ENCODE measurements at places on chromosomes 4 and X.

GRCh38 chr4:152258391-152258790 lies 277.5 kb downstream of the FBXW7 start:
- DNase-seq, result no peak

GRCh38 chrX:46707274-46707965 lies 51.5 kb downstream of the SLC9A7 start:
- DNase-seq, result no peak

- no peak for DNase-seq
Observed at GRCh38 chr4:89492581-89493071, 185.0 kb upstream of the GPRIN3 start.

DNA sequence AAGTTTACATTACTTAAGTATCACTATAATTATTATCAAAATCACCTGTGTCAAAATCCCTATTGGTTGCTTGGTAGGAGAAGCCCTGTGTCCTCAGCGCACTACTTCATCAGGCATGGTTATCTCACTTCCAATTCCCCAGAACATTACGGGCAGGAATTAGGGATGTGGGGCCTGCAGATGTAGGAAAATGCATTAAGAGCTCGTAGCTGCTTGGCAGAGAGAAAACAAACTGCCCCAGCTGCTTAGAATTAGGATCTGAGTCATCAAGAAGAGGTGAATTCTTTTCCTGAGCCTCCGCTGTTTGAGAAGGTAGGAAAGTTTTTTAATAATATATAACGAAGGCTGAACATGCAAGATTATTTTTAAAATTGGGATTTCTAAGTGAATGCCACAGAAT lies 31.1 kb upstream of the CLNK start:
- no peak for DNase-seq

DNA sequence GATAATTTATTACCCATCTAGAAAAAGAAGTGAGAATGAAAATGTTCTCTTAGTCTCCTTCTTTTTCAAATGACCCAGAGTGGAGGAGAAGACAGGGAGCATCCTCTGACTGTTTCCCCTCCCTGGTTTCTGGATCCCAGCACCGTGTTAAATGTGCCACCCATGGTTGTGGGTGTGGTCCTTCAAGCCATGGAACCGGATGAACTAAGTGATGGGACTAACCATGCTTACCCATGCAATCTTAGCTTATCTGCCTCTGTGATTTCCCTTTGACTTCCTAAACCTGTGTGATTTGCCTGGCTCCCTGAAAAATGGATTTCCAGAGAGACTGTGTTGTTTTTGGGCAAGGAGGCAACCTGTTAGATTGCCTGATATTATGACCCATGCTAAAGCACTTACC lies 437.1 kb downstream of the MAGEB5 start:
- no peak for DNase-seq

- DNase-seq, result no peak
Observed at GRCh38 chr4:169335331-169335730, 64.6 kb upstream of the SH3RF1 start.

DNA sequence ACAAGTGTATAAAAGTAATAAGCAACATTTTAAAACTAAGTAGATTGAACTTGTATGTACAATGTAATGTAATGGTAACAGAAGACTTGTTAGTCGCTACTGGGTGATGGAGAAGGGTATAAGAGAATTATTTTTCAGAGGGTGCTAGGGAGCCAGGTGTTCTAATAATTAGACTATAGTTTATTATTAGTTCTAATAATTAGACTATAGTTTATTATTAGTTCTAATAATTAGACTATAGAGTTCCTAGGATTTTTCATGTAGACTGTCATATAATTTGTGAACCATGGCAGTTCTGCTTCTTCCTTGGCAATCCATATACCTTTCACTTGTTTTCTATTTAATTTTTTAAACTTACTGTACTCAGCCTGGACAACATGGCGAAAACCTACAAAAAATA lies 117.3 kb upstream of the TSPAN5 start:
- no peak for DNase-seq

DNA sequence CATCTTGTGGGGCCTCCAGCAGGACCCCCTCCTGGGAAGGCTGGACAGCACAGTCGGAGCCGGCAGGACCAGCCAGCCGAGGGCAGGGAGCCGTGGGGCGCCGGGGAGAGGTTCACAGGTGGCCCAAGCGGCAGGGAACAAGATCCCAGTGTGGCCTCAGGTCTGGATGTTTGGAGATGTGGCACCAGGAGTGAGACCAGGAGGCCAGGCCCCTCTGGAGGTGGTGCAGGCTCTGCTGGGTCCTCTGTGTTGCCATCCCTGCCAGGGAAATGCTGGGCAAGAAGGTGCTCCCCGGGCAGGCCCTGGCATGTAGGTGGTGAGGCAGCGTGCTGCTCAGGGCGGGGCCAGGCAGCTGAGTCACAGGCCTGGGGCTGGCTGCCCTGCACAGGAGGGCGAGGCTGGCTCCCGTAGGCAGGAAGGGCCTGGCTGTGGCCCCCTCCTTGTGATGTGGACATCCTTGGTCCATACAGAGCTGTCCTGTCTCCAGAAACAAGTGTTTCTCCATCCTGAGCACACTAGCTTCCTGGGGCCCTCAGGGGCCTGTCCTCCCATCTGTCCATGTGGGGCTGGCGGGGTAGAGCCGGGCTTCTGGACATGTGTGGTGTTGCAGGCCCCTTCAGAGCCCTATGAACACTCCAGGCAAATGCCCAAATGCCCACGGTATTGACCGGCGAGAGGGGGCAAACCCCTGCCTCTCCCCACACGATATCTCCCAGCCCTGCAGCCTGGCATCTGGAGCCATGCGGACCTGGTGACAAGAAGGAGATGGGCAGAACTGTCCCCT lies 4.8 kb upstream of the HGFAC start:
- DNase-seq, result no peak

DNA sequence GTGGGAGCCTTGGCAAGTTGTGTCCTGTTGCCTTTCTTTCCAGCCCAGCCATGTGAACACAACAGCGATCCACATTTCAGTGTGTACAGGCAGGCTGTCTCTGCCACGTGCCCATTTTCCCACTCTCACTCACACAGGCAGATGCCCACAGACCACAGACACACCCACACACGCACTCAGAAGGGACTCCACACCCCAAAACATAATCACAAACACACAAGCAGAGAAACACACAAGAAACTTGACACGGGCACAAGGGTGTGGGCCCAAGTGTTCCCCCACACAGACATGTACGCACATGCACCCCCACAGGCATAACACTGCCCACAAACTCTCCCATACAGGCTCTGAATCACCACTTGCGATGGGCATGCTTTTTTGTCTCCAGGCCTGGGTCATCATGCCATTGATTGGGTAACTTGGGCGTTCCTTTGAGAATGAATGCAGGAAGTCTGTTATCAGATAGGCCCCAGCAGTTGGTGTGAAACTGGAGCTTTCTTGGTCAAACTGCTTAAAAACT lies 84.3 kb downstream of the NBDY start:
- no peak for DNase-seq

DNA sequence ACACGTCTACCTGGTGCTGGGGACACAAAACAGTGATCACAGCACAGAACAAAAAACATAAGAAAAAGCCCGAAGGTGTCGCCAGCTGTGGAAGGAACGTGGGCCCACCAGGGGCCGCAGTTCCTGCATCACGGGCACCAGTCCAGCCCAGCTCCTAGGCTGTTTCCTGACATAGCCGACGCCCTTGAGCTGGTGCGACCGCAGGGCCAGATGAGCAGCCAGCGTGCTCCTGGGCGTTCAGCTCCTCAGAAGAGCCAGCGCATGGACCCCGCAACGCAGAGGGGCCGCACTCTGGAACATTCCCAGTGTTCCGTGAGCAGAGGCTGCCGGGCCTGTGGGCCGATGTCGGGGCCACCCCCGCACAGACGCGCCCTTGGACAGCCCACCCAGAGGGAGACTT lies 44.1 kb downstream of the GAK start:
- no peak for DNase-seq

GRCh38 chrX:5180135-5180741 lies 1048.4 kb downstream of the NLGN4X start:
- no peak for DNase-seq

DNA sequence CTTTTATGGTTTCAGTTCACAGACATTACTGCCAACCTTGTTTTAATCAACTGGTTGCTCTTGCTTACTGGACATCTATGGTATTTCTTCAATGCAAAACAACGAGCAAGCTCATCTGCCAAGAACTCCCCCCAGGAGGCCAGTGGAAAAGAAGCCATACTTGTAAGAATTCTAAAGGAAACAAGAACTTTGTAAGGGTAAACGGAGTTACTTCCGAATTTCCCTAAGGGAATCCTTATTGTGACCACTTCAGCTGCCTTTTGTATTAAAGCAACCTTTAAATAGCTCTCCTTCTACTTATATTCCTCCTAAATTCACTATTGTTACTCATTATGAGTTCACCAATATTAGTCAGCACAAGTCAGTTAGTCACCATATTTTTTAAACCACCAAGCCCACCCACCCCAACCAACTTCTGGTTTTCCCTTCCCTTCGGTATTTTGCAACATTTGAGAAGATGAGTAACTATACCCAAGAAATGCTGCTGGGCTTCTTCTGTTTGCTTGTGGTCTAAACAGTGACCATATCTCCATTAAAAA lies 602.8 kb upstream of the DIPK2B start:
- no peak for DNase-seq

DNA sequence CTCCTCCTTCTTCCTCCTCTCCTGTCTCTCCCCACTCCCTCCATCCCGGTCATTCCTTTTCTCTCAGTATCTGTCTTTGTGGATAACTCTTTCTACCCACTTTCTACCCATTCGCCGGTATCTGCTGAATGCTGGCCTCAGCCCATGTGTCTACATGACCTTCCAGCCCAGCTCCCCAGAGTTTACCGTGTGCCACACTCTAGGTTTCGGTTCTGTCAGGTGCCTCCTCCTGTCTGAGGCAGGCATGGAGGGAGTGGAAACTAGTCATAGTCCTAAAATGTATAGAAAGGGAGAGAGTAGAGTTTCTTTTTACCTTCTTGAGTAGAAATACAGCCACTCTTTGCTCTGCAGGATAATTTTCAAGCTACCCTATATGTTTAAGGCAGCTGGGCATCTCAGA lies 33.5 kb upstream of the SCRG1 start:
- no peak for DNase-seq

DNA sequence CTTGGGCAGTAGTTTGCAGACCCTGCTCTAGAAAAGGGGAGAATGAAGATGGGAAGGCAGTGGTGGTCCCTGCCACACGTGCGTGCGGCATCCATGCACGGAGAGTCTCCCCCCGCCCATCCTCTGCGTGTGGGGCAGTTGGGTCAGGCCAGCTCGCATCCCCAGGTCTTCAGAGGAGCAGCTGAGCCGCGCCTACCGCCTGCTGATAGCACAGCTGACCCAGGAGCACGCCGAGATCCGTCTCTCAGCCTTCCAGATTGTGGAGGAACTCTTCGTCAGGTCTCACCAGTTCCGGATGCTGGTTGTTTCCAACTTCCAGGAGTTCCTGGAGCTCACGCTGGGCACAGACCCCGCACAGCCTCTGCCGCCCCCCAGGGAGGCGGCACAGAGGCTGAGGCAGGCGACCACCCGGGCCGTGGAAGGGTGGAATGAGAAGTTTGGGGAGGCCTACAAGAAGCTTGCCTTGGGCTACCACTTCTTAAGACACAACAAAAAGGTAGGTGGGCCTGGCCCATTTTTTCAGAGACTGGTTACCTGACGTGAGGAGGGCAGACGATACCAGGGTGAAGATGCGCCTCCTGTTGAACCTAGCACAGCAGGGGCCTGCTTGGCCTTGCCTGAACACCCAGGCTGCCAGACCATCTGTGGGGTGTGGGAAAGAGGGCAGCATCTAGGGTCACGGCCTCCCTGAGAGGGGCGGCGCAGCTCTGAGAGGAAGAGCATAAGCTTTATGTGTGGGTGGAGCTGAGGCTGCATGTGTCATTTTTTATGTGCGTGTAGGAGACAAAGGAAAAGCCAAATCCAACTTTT lies 2.6 kb downstream of the UVSSA start:
- DNase-seq, result no peak

- no peak for DNase-seq
Observed at GRCh38 chrX:126820700-126821420, 1.3 kb downstream of the PRR32 start.

- no peak for DNase-seq
Observed at GRCh38 chr4:15253349-15253748, 174.5 kb upstream of the C1QTNF7 start.

GRCh38 chr4:137597752-137598430 lies 65.6 kb upstream of the PCDH18 start:
- DNase-seq, result no peak

GRCh38 chr4:171714791-171715454 lies 98.3 kb upstream of the GALNTL6 start:
- DNase-seq, result no peak

DNA sequence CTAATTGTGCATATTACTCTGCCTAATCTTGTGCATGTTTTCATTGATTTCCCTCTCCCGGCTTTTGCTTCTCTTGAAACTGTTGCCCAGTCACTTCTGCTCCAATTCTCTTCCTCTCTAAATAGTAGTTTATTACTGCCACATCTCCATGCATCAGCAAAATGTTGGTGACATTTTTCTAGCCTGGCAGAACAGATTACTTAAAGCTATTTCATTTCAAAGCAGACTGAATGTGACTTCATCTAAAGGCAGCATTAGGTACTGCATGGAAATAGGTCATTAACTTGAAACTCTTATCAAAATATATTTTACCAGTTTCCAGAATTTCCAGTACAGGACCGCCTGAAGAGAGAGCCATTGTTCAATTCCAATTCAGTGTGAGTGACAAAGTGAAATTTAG lies 52.4 kb downstream of the HPGDS start:
- DNase-seq, result no peak

GRCh38 chr4:107793996-107794395 lies 30.7 kb upstream of the SGMS2 start:
- no peak for DNase-seq

DNA sequence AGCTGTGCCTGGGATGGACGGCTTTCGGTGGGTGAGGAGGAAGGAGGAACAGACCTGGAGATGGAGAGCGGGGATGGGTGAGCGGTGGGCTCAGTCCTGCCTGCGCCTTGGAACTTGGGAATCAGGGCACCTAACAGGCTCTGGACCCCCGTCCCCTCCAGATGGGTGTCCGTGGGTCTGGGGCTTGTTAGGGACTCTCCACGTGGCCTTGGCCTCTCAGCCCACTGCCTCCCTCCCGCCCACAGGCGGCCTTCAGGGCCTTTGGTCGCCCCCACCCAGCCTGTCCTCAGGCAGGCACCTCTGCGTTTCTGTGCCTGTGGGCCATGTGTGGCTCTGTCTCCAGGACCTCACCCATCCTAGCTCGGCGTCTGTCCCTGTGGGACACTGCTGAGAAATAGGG lies 29.0 kb downstream of the TRMT44 start:
- no peak for DNase-seq

- no peak for DNase-seq
Observed at GRCh38 chr4:57640391-57641100, 530.4 kb upstream of the IGFBP7 start.

Measured in NCI-H2107 (cell line).